ENCODE measurements at places on chromosomes 4 and X. TPM values are rescaled to one million over a fixed set of nuclear protein-coding genes. Genes with fewer than 3 reads are reported as not detected.

ZNF518B gene
- 15.6 TPM for total RNA-seq

FDCSP gene
- not detected for total RNA-seq

RASGEF1B gene
- 1.5 TPM for total RNA-seq

PPARGC1A gene
- not detected for total RNA-seq

RBBP7 gene
- total RNA-seq: 94.2 TPM

RNF175 gene
- not detected for total RNA-seq

LRIT3 gene
- total RNA-seq: not detected

BRS3 gene
- not detected for total RNA-seq

GAGE12F gene
- total RNA-seq: not detected

Measured in smooth muscle cell of the coronary artery (primary cell).